ENCODE measurements at places on chromosomes 16 and 17.

DNA sequence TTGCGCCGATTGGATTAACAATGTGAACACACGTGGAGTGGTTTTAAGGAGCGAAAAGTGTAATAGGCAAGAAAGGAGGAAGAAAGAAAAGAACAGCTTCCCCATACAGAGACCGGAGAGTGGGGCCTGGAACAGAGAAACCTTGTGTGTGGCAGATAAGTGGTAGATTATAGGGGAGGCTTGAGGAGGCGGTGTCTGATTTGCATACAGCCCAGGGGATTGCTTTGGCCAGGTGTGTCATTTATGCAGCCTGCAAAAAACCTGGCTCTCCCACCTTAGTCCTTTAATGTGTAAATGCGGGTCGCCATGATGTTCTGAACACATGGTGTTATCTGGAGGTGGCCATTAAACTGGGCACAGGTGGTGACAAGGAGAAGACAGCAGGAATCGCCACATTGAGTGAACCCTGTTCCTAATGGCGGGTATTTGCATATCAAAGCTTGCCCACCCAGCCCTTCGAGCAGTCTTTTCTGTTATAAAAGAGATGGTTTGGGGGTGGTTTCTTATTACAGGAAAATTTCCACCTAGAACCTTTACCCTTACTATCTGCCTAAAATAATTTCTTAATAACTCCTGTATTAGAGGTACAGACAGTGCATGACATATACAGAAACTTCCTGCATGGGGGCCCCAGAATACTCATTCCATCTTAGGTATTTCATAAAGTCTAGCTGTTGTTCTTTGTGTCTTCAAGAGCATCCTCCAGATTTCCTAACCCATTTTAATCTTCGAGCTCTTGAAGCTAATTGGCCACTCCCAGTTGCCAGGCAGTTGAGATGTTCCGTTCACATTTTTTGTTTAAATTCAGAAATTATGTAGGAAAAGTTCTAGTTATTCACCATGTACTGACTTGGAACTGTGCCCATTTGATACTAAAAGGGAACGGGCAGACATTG is 292.5 kb downstream of the RBFOX1 start:
- no peak for DNase-seq

- DNase-seq = no peak
Measured at GRCh38 chr16:89712274-89712781, 8.4 kb downstream of the VPS9D1 start.

DNA sequence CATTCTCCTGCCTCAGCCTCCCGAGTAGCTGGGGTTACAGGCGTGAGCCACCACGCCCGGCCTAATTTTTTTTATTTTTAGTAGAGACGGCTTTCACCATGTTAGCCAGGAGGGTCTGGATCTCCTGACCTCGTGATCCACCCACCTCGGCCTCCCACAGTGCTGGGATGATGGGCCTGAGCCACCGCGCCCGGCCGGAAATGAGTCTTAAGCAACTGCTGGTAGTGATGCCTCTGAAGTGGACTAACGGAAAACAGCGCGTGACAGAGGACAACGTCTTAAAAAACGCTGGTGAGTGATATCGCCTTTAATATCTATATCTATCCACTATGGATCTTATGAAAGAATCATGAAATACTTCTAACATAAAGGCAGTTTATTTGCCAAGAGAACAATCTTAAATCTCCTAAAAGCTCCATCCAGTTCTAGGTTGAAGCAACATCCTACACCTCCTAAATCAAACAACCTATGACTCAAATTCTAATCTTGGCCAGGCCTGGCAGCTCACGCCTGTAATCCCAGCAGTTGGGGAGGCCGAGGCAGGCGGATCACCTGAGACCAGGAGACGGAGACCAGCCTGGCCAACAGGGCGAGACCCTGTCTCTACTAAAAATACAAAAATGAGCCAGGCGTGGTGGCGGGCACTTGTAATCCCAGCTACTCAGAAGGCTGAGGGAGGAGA is 69.8 kb downstream of the NXN start:
- DNase-seq = peak; percentile 89

DNA sequence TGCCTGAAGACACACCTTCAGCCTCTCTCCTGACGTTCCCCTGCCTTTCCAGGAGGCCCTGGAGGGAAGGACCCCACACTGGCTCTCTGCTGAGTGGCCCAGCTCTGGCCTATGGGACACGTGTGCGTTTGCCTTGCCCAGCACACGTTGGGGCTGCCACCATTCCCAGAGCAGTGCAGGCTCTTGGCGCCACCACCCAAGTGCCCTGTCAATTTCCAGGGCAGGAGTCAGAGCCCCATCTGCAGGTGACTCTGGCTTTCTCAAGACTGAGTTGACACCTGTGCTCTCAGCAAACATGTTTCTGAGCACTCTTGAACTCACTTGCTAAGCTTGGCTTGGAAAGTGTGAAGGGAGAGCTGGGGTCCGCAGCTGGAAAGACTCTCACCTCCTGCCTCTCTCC is 4.7 kb upstream of the IRF8 start:
- DNase-seq = no peak

- DNase-seq = no peak
Measured at GRCh38 chr16:79062821-79063220, 537.7 kb downstream of the MAF start.

GRCh38 chr16:88088161-88088581 is 136.9 kb downstream of the BANP start:
- peak; percentile 18 for DNase-seq

- no peak for DNase-seq
Measured at GRCh38 chr17:72115781-72116525, 4.9 kb upstream of the SOX9 start.

GRCh38 chr16:87648236-87648635 is 45.9 kb downstream of the JPH3 start:
- DNase-seq = no peak

DNA sequence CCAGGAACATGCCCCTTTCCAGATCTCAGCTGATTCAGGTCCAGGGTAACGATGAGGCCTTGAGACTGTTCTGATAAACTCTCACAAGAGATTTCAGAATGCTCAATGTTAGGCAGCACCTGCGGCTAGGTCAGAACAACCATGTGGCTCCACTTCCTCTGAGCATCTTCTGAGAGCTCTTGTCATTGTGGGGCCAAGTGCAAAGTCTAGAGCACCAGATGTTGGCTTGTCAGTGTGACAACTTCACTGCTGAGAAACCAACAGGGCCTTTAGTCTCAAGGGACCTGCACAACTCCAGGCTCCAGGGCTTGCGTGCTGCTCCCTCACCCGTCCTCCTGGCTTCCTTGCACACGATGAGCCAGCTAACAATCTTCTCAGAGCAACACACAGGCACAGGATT is 29.0 kb downstream of the FCSK start:
- no peak for DNase-seq

DNA sequence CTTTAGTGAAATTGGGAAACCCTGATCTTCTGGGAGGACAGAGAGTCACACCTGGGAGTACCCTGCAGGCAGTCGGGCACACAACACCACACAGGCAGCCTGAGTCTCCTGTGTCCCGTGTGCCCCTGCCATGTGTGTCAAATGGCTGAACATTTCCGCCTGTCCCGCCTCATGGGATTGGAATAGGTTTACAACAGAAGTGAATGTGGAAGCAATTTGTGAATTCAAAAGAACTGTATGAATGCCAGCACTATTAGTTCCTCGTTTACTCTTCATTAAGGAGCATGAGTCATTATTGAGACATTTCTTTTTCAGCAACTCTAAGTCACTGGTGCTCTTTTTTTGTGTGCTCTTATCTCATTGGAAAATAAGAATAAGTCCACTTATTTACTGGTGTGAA is 226.5 kb downstream of the PMP22 start:
- peak; percentile 78 for DNase-seq

GRCh38 chr16:19520861-19521331 is 1.0 kb downstream of the GDE1 start:
- no peak for DNase-seq

DNA sequence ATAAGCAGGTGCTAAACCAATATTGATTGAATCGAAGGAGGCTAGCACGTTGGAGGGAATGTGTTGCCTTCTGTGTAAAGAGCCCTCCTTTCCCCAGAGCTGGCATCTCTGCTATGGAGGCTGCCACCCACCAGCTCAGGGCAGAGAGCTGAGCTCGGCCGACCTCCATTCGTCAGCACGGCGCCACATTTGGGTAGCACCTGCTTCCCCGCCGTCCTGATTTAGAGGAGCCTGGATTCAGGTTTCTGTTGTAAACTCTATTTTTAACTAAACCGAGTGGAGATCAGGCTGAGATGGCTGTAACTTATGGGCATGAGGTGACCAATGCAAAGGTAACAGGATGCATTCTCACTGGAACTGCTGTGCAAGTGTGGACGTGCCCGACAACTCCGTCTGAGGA is 172.5 kb downstream of the CCDC182 start:
- no peak for DNase-seq

GRCh38 chr17:67362173-67362572 is 4.2 kb downstream of the PSMD12 start:
- no peak for DNase-seq

DNA sequence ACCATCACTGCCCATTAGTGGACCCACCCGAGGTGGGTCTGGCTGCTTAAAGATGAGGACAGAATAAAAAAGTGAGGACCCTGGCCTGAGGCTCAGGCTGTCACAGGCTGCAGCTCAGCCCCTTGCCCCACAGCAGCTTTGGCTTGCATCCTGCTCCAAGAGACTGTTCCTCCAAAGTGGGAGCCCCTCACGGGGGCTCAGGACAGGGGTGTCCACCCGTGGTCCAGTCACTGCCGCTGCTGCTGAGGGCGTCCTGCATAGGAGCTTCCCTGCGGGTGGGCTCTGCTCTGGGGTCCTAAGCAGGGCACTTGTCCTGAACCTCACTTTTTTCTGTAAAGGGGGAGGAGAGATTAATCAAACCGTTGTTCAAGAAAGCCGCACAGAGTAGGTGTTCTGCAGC is 47.8 kb downstream of the SREBF1 start:
- DNase-seq = no peak

GRCh38 chr16:50671644-50672260 is 9.4 kb downstream of the SNX20 start:
- DNase-seq = no peak

DNA sequence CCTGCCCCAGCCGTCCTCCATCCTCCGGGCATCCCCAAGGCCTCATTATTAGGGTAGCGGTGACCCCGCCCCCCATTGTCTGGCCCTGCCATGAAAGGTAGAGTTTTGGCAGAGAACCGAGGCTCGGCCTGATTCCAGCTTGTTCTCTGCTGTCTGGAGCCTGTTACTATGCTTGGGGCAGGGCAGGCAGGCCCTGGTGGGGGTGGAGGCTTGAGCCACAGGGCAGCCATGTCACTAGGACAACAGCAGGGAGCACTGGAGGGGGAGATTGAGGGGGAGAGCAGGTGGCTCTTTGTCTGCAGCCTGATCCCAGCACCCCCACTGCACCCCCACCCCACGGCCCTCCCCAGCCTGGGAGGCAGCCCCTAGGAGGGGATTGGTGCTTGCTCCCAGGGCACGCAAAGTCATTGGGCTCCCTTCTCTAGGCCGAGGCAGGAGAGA is 15.4 kb downstream of the RHBDL3 start:
- DNase-seq = no peak

GRCh38 chr16:50313596-50314478 is 47.5 kb downstream of the ADCY7 start:
- DNase-seq = peak; percentile 83

DNA sequence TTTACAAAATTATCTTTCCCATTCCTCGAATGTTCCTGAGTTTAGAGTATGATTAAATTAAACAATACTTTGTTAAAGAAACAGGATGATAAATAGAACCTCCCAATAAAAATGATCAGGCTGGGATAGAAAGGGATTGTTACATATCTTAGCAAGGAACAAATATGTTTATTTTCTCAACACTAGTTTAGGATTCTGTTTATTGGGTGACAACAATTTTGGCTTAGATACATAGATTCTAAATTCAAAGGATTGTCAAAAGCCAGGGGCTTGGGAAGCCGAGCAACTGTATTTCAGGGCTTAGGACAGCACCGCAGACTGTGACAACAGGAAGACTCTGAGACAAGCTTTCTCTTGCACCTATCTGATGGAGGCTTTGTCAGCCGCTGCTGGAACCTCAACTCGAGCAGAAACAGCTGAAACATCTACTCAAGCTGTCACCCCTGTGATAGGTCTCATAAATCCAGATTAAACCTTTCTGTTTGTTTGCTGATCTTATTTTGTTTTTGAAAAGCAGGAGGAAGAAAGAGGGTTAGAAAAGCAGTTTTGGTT is 562.8 kb upstream of the ZFHX3 start:
- DNase-seq = no peak

DNA sequence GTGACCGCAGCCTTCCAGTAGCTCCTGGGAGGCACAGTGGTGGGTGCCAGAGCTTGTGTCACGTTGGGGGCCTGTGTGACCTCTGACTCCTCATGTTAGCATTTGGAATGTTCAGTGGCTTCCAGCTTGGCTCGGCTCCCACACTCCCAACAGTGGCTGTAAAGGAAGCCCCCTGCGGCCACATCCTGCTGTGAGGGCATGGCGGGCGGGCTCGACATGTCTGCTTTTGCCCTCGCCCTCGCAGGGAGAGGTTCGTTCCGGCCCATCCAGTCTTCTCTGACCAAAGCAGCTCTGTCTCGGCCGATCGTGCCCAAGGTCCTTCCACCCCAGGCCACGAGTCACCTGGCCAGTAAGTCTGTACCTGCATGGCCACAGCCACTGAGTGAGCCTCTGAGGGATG is 12.2 kb upstream of the JPT2 start:
- DNase-seq = no peak

GRCh38 chr17:74078363-74078941 is 125.0 kb upstream of the RPL38 start:
- no peak for DNase-seq

GRCh38 chr17:30219833-30220232 is 15.7 kb downstream of the SLC6A4 start:
- DNase-seq = no peak

- DNase-seq = no peak
Measured at GRCh38 chr16:31025339-31025738, 8.0 kb upstream of the STX4 start.

DNA sequence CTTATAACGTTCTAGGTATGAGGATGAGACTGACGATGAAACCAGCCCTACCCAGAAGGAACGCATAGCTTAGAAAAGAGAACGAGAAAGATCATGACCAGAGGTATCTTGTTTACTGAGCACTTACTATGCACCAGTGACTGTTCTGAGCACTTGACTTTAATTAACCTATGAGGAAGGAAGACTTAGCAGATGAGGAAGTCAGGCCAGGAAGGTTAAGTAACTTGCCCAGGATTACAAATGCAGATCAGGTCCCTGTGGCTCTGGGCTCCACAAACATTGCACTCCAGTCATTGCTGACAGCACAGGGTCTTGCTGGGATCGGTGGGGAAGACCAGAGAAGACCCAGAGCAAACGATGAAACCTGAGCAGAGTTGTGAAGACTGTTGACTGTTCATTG is 7.1 kb downstream of the KRT13 start:
- DNase-seq = no peak

GRCh38 chr17:13480877-13481276 is 120.9 kb downstream of the HS3ST3A1 start:
- no peak for DNase-seq

Data from AG10803 (cell line).